ENCODE measurements at places on chromosomes 3 and 15.

DNA sequence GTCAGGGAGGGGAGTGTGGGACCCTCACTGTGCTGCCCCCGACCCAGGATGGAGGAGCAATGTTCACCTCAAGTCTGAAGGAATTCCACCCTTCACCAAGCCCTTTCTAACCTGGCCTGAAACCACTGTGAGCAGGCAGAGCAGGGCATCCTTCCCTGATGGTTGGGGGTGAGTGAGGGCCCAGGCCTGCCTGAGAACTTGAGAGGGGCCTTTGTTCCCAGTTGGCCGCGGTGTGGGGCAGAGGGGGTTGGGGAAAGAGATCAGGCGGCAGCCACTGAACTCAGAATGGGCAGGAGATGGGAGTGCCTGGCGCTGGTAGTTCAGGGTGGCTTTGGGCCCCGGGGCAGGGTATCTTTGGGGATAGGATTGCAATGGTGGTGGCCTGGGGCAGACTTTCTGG lies 103.5 kb upstream of the RPL32 start:
- no peak for DNase-seq

- no peak for DNase-seq
Measured at GRCh38 chr3:58683001-58683458, 16.5 kb upstream of the FAM3D start.

DNA sequence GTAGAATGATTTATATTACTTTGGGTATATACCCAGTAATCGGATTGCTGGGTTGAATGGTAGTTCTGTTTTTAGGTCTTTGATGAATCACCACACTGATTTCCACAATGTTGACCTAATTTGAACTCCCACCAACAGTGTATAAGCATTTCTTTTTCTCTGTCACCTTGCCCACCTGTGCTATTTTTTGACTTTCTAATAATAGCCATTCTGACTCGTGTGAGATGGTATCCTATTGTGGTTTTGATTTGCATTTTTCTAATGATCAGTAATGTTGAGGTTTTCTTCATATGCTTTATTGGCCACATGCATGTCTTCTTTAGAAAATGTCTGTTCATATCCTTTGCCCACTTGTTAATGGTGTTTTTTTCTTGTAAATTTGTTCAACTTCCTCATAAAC lies 340.8 kb downstream of the PLOD2 start:
- DNase-seq: no peak

GRCh38 chr3:152399374-152399773 lies 130.6 kb downstream of the MBNL1 start:
- DNase-seq: no peak

GRCh38 chr3:104908761-104909160 lies 457.9 kb upstream of the ALCAM start:
- no peak for DNase-seq

DNA sequence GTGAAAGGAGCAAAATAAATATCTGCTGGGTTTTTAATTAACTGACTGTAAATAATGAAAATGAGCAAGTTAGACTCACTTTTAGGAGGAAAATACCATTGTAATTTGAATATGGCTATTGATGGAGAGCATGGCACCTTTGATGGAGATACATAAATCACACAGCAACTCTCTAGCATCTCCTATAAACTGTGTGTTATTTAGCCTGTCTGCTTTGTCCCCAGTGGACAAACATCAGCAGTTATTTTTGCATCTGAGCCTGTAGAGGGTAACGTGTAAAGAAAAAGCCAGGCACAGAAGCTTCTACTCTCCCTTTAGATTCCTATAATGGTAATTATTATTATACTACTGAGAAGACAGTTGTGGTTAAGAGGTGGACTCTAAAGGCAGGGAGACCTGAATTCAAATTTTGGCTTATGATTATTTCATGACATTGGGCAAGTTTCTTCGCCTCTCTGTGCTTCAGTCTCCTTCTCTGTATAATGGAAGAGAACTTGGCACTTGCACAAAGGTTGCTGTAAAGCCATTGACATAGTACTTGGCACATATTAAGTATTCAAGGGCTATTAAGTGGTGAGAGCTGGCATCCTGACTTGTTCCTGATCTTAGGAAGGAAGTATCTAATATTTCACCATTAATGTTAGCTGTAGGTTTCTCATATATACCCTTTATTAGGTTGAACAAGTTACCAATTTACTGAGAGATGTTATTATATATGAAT lies 289.5 kb upstream of the TRIM42 start:
- DNase-seq: no peak

DNA sequence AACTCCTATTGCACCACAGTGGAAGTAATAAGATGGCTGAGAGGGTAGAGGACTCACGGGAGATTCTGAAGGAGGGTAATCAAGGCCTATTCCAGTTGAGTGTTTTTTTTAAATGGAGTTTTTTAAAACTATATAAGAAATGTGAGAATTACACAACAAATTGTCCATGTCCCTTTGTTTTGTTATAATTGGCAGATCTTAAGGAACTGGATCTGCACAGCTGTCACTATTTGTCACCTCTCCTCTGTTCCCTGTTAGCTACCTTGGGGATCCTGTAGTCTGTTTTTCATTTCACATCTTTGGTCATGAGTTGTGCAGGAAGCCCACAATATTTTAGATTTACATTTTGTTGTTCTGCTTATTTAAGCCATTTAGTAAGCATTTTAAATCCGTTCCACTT lies 77.3 kb upstream of the TSPAN3 start:
- no peak for DNase-seq
